ENCODE measurements at places on chromosomes 5 and 9.

- peak; percentile 73 for DNase-seq
Measured at GRCh38 chr9:121326130-121326838, 43.8 kb downstream of the STOM start.

GRCh38 chr9:109934136-109934856 lies 154.3 kb downstream of the PALM2AKAP2 start:
- DNase-seq = no peak

DNA sequence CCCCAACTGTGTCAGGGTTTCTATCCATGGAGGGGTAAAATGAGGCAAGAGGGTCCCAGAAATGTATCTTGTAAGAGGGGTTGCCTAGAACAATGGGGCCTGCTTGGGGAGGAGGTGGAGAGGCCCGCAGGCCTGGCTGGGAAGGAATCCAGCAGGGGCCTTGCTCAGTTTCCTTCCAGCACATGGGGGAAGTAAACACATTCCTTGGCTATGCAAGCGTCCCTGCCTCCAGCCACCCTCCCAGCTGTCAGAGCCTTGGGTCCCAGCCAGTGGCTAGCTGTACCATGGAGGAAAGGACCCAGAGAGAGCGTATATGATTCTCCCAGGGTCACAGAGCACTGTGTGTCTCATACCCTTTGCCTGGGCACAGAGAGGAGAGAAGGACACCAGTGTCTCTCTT lies 71.1 kb upstream of the IL17B start:
- DNase-seq = peak; percentile 56

- DNase-seq = no peak
Measured at GRCh38 chr9:132978451-132979131, at the start of gene GFI1B. Gene GFI1B, plus strand, starts transcription at chr9:132978694. Its CDS starts 7,985 bp downstream, at chr9:132986679.

GRCh38 chr9:133430244-133430643 lies 8.1 kb downstream of the ADAMTS13 start:
- DNase-seq = no peak

- DNase-seq = no peak
Measured at GRCh38 chr5:50744776-50745175, 78.3 kb downstream of the PARP8 start.

GRCh38 chr5:150517272-150518152 lies 9.6 kb downstream of the NDST1 start:
- peak; percentile 85 for DNase-seq

DNA sequence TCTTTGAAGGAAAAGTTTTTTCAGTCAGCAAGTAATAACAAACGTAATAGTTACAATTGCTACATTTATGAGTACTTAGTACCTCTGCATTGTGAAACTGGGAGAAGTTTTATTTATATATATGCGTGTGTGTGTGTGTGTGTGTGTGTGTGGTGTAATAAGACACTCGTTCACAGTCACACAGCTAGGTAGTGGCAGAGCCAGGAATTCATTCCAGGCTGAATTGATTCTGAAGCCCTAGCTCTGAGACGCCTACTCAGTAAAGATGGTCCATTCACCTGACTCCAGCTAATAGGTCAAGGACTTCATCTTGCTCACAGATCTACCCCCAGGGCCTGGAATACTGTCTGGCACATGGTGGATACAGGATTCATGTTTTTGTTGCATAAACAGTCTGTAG lies 13.6 kb upstream of the CAST start:
- peak; percentile 61 for DNase-seq

- DNase-seq = no peak
Measured at GRCh38 chr9:128882677-128883603, 1.0 kb downstream of the LRRC8A start.

- DNase-seq = no peak
Measured at GRCh38 chr9:6444128-6444527, 31.1 kb downstream of the UHRF2 start.

DNA sequence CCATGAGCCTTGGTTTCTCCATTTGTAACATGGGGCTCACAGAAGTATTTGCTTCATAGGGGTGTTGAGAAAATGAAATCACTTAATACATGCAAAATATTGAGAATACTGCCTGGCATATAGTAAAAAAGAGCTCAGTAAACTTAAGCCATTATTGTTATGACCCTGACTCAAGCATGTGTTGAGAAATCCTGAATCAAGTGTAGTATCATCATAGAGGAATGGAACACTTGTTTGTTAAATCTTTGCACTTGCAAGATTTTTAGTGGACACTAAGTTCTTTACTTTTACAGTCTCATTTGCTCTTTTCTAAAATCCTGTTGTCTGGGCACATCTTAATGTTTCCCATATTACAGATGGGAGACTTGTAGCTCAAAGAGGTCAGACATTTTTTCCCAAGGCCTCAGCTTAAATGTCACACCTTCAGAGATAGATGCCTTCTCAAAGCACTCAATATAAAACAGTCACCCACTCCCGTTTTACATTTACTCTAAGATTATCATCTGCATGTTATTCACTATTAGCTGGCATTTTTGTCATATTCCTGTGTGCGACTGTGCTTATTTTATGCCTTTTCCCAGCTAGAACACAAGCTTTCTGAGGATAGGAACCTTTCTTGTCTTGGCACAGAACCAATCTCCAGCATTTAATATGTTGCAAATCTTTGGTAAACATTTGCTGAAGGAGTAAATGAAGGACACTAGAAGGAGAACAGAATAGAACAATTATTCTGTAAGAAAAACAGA lies 250.0 kb upstream of the TNC start:
- no peak for DNase-seq

- no peak for DNase-seq
Measured at GRCh38 chr9:12394105-12394504, 299.1 kb upstream of the TYRP1 start.

- DNase-seq = peak; percentile 69
Measured at GRCh38 chr5:30099634-30100033, 1093.9 kb upstream of the CDH6 start.

- no peak for DNase-seq
Measured at GRCh38 chr5:42894057-42894456, 82.4 kb upstream of the SELENOP start.

- DNase-seq = no peak
Measured at GRCh38 chr5:38135486-38136039, 122.8 kb upstream of the EGFLAM start.

- no peak for DNase-seq
Measured at GRCh38 chr5:104733063-104733669, 1170.6 kb upstream of the NUDT12 start.

DNA sequence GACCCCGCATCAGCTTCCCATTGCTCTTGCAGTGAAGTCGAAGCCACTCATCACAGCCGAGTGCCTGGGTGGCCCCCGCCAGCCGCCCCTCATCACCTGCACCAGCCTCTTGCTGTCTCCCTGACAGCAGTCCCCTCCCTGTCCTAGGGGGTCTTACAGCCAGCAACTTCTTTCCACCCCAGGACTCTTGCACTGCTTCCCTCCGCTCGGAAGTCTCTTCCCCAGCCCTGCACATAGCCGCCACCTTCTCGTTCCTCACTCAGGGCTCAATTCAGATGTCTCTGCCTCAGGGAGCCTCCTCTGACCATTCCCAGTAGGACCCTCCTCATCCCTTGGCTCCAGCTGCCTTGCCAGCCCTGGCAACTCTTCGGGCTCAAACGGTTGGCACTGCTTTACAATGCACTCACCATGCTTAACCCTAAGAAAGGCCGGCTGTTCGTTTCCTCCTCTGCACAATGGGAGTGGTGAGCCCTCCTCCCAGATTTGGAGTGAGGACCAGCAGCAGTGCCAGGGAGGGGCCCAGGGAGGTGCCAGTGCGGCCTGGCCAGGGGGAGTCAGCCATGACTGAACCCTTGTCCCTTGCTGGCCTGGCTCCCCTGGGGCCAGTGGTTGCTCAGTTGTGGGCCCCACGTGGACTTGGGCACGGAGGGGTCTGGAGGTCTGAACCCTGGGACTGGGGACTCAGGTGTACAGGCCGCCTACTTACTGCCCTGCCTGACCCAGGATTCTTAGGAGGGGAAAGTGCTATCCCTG lies 6.1 kb downstream of the TCF7 start:
- no peak for DNase-seq

- DNase-seq = peak; percentile 27
Measured at GRCh38 chr9:3200331-3200774, 325.4 kb downstream of the RFX3 start.

DNA sequence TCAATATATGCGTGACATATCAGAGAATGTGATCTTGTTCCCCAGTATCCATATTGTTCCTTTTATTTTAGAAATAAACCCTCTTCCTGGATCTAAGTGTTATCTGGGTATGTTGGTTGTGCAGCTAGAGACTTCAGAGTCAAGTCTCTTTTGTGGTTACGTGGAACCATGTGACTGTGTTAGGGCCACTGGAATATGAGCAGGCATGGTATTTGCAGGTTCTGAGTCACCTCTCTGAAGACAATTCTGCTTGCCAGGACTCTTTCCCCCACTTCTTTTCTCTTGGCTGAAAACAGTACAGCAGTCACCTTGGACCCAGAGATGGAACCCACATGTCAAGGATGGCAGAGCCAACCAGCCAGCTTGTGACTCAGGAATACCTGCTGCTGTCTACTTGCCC lies 59.7 kb downstream of the ATP10B start:
- DNase-seq = no peak

DNA sequence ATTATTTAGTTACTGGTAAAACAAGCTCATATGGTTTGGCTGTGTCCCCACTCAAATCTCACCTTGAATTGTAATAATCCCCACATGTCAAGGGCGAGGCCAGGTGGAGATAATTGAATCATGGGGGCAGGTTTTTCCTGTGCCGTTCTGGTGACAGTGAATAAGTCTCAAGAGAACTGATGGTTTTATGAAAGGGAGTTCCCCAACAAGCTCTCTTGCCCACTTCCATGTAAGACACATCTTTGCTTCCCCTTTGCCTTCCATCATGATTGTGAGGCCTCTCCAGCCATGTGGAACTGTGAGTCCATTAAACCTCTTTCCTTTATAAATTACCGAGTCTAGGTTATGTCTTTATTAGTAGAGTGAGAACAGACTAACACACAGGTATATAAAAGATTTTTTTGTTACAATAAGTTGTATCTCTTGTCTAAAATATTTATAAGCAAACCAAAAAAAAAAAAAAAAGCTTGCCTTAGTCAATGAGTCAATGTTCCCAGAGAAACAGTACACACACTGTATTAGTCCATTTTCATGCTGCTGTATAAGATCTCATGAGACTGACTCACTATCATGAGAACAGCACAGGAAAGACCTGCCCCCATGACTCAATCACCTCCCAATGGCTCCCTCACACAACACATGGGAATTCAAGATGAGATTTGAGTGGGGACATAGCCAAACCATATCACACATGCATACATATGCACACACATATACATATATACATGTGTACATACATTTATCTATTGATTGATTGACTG lies 138.3 kb downstream of the BASP1 start:
- DNase-seq = peak; percentile 81

DNA sequence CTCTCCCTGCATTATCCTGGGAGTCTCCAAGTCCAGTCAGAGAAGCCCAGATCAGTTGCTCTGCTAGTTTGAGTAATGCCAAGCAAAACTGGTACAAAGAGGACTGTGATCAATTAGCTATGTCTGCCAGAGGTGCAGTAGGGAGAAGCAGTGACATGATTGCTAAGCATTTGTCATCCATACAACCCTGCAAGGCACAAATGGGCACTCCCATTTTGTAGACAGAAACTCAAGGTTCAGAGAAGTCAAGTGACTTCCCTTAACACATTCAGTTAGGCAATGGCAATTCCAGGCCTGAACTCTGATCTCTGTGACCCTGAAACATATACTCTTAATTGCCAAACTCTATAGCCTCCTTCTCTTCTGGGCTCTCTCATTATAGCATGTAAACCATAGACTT lies 34.0 kb downstream of the NDST1 start:
- no peak for DNase-seq

DNA sequence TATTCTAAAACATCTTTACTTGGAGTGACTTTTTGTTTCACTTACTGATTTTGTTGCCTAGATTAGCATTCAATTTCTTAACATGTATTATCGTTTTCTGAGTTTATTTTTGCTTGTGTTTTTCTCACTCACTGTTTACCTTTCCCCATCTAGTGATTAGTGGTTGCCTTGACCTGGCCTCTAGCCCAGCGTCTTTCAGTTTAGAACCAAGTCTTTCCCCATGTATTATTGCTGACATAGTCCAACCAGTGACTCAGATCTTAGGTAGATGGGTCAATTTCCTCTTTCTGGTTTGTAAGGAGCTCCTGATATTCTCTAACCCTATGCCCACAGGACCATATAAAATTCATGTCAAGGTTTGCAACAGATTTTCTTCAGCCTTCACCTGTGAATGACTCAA lies 135.5 kb downstream of the PRR16 start:
- peak; percentile 69 for DNase-seq

GRCh38 chr5:159146839-159147238 lies 47.1 kb upstream of the EBF1 start:
- DNase-seq = no peak

GRCh38 chr5:21826884-21827283 lies 1026.3 kb downstream of the CDH12 start:
- DNase-seq = no peak

- no peak for DNase-seq
Measured at GRCh38 chr5:139407517-139407916, 3.6 kb upstream of the SPATA24 start.

GRCh38 chr9:100160021-100160420 lies 61.0 kb downstream of the INVS start:
- no peak for DNase-seq

DNA sequence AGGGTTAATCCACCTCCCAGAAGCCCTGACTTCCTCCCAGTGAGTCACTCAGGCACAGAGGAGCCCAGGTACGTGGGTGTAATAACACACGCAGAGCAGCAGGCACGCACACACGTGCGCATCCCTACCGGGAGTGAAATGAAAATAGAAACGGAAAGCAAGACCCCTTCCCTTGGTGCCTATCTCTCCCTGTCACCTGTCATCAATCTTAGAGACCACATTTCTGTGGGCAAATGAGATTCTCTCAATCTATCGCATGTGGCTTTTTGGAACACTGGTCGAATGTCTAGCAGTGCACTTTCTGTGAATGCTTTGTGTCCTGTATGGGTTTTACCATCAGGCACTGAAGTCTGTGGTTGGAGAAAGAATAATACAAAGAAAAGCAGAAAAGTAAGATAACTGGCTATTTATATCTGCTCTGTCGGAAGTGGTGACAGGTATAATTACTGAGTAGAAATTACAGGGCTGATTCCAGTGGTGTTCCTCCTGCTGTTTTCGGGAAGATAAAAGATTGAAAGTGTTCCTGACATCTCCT lies 137.7 kb upstream of the GRIA1 start:
- DNase-seq = peak; percentile 14

DNA sequence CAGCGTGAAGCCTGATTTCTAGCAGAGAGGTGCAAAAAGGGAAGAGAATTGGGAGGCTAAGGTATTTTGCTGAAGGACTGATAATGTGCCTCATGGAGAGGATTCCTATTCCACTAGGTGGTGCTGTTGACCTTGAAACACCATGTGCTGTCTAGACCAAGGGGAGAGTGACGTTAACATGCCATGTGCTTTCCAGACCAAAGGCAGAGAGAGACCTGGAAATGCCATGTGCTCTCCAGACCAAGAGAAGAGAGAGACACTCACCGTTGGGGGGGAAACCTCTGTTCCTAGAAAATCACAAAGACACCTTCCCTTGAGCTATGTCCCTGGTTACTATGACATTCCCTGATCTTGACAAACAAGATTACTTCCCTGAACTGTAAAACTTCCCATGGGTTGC lies 286.0 kb upstream of the TUSC1 start:
- DNase-seq = peak; percentile 48
